ENCODE measurements at places on chromosomes 2 and 18.

- no peak for DNase-seq
These were observed 52.5 kb upstream of the DTNB start for GRCh38 chr2:25725877-25726276.

GRCh38 chr2:54336136-54336976 lies 80.3 kb upstream of the TSPYL6 start:
- DNase-seq, result no peak

DNA sequence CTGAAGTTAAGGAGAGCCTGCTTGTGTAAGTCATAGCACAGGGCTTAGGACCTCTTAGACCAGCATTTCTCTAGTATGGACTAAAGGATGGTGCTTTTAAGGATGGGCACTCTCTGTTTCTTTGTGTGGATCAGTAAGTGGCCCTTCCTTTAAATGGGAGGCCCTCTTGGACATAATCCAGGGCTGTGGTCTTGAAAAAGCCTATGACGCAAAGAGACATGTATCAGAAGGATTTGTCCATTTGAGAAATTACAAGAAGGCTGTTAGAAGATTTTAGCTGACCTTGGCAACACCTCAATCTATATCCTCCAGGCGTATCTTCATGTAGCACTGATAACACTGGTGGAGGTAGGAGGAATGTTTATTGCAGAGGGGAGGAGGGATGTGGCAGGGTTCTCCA lies 79.2 kb downstream of the PRPF40A start:
- no peak for DNase-seq

DNA sequence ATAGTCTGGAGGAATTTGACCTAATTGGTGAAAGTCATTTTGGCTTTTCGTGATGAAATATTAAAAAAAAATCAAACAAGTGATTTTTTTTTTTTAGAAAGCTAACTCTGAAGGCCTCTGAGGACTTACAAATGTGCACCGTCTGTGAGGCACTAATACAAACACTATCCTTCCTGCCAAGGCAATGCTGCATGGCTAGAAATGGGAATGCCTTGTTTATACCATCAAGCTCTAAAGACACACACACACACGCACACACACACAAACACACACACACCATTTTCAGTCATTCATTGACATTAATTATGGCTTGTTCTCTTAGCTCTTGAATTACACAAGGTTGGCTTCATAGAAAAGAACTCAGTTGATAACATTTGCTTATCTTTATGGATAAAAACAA lies 1242.0 kb upstream of the ACVR2A start:
- no peak for DNase-seq

- DNase-seq, result no peak
These were observed 276.5 kb upstream of the NRP2 start for GRCh38 chr2:205405752-205406151.

DNA sequence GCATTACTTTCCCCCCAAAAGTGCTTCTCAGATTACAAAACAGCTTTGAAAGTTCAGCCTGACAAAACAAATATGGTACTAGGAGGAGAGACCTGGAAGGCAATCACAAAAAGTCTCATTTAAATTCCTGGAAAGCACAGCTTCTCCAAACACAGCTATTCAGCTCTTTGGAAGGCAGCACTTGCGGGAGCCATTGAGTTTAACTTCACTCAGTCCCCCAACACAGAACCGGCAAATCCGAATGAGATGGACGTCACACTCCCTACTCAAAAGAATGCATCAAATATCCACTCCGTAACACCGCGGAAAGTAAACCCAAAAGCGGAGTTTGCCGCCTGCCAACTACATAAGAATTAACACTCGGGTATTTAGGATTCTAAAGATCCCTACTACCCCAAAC lies 638 bp downstream of the ST6GAL2 start:
- DNase-seq, result no peak

GRCh38 chr2:188773075-188773474 lies 201.1 kb upstream of the COL3A1 start:
- DNase-seq, result no peak

DNA sequence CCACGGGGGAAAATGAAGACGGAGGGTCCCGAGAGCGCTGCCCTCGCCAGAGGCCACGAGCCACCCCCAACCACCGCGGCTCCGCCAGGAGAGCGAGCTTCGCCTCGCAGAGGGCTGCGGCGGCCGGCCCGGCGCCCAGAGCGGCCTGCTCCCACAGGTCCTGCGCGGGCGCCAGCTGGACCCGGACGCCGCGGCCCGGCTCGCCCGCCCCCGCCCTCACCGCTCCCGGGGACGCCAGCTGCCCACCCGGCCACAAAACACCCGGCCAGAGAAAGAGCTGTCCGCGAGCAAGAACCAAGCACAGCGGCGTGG lies 709 bp downstream of the PTPN2 start:
- no peak for DNase-seq

DNA sequence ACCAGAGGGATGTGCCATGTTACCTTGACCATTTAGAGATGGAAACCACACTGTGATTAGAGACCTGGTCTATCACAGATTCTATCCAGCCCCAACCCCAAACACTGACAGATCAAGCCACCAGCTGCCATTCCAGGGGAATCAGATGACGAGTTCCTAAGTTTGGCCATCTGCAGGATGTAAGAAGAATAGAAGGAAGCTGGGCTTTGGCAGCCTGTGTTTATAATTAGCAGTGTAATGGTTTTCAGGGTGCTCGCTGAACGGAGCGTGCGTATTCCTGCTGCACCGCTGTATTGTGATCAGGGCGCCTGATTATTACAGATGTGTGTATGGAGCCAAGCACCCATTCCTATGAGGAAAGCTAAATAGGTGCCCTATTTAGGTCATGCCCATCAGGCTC lies 138.1 kb downstream of the LRRC30 start:
- DNase-seq, result no peak

- DNase-seq, result no peak
These were observed 304.6 kb upstream of the ZEB2 start for GRCh38 chr2:144824306-144825080.

GRCh38 chr2:196745711-196746110 lies 53.8 kb downstream of the GTF3C3 start:
- DNase-seq, result no peak

- DNase-seq, result no peak
These were observed 56.5 kb upstream of the TWSG1 start for GRCh38 chr18:9278028-9278427.

GRCh38 chr2:102147935-102148334 lies 5.4 kb downstream of the IL1R1 start:
- peak; percentile 32 for DNase-seq

GRCh38 chr18:26436176-26437051 lies 111.9 kb downstream of the KCTD1 start:
- no peak for DNase-seq

DNA sequence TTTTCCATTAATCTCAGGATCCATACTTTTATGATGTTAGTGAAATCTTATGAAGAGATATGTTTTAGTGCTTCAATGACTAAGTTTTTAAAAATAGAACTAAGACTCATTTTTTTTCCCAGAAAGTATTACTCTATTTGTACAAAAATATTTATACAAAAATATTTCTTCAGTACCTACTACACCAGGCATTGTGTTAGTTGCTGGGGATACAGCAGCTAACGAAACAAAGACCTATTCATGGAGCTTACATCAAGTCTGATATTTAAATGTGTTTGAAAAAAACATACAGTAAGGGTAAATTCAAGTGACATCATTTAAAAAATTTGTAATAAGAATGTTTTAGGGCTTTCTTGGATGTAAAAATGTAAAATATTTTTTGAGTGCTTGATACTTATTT lies 11.6 kb downstream of the VAPA start:
- no peak for DNase-seq

- no peak for DNase-seq
These were observed 25.8 kb downstream of the CALCRL start for GRCh38 chr2:187422282-187422681.

GRCh38 chr18:75824661-75825060 lies 397.2 kb upstream of the SMIM21 start:
- no peak for DNase-seq

DNA sequence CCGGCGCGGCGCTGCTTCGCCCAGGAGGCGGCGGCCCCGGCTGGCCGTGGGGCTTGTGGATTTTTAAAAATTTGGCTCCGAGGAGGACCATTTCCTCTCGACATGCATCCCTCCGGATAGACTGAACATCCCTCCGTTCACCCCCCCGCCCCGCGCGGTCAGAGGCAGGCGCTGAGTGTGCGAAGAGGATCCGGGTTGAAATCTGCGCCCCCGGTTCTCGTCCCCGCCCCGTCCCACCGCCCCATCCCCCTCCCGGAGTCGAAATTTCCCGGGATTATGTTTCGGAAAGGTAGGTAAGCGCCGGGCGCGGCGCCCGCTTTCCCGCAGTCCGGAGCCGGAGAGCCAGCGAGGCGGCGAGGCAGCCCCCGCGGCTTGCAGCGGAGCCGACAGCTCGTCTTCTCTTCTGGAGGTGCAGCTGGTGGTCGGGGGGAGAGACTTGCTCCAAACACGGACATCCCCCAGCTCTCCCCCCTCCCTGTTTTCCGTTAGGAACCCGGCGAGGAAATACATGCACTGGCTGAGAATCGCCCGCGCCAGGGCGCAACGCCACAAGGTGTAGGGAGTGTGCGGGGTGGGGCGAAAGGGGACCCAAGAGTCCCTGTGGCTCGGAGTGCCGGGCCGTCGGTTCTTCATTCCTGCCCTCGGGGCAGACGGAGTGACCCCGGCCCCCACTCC lies at the start of gene PRKCE:
Gene PRKCE, plus strand, starts transcription at position 261 of the 675 bp plus-strand sequence.
- DNase-seq, result no peak

- DNase-seq, result no peak
These were observed 23.3 kb upstream of the ST3GAL5 start for GRCh38 chr2:85911814-85912692.

- DNase-seq, result no peak
These were observed 695.5 kb downstream of the NYAP2 start for GRCh38 chr2:226095058-226095457.

- no peak for DNase-seq
These were observed 259.1 kb downstream of the LTBP1 start for GRCh38 chr2:33205693-33206434.

- DNase-seq, result no peak
These were observed 68.3 kb downstream of the B3GNT2 start for GRCh38 chr2:62264186-62264585.

- DNase-seq, result no peak
These were observed 111.1 kb upstream of the RBBP8 start for GRCh38 chr18:22822024-22822423.

- DNase-seq, result no peak
These were observed 72.5 kb upstream of the OTOF start for GRCh38 chr2:26550276-26551015.

DNA sequence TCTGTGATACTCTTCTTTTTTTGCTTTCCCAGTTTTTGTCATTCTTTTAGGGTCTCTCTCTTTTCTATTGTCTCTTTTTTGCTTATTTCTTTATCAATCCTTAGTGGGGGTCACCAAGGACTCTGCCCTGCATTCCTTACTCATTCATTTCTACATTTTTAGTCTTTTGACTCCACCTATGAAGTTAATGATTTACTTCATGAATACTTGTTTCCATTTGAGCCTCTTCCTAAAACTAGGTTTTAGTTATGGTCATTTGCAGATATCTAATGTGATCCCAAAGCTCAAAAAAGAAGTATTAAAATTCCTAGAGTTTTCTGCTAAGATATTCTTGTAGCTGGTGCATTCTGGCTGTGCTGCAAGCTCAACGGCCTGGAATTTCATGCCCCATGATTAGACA lies 149.3 kb upstream of the AQP4 start:
- no peak for DNase-seq

GRCh38 chr2:120775194-120775593 lies 39.5 kb downstream of the GLI2 start:
- no peak for DNase-seq

- no peak for DNase-seq
These were observed 719.7 kb upstream of the ID2 start for GRCh38 chr2:7962161-7962560.

- no peak for DNase-seq
These were observed 181.4 kb downstream of the FAM210A start for GRCh38 chr18:13544953-13545352.

GRCh38 chr2:167758292-167758691 lies 489.1 kb downstream of the STK39 start:
- DNase-seq, result no peak

DNA sequence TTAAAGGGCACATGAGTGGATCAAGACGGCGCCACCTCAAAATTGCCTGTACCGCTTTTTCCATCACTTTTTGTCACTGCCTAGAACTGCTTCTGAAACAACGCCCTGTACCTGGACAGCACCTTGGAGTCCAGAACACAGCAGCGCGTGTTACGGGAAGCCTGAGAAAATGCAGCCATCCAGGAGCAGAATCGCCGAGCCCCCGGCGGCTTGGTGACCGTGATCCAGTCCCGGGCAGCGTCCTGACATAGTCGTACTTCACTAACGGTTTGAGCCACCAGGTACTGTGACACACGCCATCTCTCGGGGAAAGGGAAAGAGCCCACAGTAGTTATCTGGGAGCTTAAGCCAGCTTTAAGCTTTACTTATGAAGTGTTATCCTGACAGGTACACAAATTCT lies 168.9 kb upstream of the SALL3 start:
- DNase-seq, result no peak

GRCh38 chr2:153478289-153479261 lies at the start of gene RPRM:
TSS of gene RPRM (minus strand) at chr2:153478762. CDS start at chr2:153478565, 197 bp downstream.
- peak; percentile 10 for DNase-seq

DNA sequence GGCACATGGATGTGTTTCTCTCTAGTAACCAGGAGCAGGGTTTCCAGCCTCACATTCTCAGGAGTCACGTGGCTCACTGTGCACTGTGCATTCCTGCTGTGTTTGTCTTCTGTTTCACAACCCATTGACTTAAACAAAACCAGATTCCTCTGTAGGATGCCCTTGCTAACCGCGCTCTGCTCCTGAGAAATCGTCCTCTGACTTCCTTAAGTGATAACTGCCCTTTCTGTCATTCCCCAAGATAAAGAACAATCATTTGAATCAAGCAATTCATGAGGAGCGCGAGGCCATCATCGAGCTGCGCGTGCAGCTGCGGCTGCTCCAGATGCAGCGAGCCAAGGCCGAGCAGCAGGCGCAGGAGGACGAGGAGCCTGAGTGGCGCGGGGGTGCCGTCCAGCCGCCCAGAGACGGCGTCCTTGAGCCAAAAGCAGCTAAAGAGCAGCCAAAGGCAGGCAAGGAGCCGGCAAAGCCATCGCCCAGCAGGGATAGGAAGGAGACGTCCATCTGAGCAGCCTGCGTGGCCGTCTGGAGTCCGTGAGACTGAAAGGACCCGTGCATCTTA lies 60.2 kb downstream of the RALBP1 start:
- no peak for DNase-seq

DNA sequence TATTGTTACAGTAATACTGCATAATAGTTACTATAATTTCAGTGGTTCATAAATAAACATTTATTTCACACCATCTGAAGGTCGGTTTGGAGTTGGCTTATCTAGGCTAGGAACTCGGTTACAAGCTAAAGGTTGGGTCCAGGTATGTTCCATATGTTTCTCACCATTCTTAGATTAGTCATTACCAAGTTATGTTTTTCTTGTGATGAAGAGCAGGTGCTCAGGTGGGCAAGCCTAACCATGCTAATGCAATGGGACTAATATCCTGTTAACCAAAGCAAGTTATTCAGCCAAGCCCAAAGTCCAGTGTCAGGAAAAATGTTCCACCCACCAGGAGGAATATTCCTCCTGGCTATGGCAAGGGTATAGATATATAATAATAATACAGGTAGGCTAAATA lies 93.2 kb downstream of the CPO start:
- no peak for DNase-seq
